A172 (cell line): ENCODE measurements at places on chromosomes 16 and 17. TPM values are rescaled to one million over a fixed set of nuclear protein-coding genes. Genes with fewer than 3 reads are reported as not detected.
A peak's percentile ranks its signal among the peaks of the same experiment; 100 is the strongest.

DNA sequence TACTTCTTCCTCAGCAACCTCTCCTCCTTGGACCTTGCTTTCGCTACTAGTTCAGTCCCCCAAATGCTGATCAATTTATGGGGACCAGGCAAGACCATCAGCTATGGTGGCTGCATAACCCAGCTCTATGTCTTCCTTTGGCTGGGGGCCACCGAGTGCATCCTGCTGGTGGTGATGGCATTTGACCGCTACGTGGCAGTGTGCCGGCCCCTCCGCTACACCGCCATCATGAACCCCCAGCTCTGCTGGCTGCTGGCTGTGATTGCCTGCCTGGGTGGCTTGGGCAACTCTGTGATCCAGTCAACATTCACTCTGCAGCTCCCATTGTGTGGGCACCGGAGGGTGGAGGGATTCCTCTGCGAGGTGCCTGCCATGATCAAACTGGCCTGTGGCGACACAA, 429 bp downstream of the OR2C1 start:
- DNase-seq: no peak

DNA sequence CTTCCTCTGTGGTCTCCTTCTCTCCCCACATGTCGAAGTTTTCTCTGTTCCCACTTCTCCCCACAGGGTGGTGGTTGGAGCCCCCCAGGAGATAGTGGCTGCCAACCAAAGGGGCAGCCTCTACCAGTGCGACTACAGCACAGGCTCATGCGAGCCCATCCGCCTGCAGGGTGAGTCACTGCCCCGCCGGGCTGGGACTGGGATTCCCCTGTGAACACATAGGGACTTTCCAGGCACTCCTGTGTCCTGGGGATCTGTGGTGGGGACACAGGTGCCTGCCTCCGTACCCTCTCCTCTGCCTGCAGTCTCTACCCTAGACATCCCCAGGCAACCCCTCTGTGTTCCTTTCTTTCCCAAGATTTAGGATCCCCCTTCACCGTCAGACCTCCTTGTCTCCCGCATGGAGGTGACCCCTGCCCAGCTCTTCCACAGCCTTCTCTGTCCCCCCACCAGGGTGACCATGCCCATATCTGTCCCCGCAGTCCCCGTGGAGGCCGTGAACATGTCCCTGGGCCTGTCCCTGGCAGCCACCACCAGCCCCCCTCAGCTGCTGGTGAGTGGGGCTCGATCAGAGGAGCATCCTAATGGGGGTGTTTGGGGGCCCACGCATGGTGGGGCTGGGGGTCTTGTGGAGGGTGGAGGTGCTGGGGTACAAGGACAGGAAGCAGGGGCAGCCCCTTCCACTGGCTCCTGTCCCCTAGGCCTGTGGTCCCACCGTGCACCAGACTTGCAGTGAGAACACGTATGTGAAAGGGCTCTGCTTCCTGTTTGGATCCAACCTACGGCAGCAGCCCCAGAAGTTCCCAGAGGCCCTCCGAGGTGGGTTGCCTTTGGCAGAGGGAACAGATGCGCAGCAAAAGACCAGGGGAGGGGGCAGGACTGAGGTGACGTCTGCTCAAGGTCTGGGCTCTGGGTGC, 5.8 kb downstream of the ITGAM start:
- DNase-seq: peak; percentile 95

GRCh38 chr16:53511403-53512280, 8.6 kb upstream of the AKTIP start:
- DNase-seq: no peak

- no peak for DNase-seq
Observed at GRCh38 chr16:16028311-16028999, 79.0 kb downstream of the ABCC1 start.

DNA sequence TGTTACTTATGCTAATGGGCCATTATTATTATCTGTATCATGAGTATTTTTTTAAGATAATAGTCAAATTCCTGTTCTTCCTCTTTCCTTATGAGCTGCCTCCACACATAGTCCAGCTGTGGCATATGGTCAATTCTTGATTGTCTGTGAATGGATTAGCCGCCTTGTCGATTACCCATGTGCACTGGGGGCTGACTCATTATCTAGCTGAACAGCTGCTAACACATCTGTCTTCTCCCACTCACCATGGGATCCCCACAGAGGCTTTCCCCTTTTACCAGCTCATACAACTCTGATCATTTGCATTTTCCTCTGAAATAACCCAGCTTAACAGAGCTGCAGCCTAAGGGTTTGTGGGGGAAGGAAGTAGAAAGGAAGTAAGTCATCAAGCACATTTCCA, 915.0 kb downstream of the CDH11 start:
- DNase-seq: no peak

GRCh38 chr17:79984877-79985276, 50.8 kb downstream of the TBC1D16 start:
- no peak for DNase-seq

DNA sequence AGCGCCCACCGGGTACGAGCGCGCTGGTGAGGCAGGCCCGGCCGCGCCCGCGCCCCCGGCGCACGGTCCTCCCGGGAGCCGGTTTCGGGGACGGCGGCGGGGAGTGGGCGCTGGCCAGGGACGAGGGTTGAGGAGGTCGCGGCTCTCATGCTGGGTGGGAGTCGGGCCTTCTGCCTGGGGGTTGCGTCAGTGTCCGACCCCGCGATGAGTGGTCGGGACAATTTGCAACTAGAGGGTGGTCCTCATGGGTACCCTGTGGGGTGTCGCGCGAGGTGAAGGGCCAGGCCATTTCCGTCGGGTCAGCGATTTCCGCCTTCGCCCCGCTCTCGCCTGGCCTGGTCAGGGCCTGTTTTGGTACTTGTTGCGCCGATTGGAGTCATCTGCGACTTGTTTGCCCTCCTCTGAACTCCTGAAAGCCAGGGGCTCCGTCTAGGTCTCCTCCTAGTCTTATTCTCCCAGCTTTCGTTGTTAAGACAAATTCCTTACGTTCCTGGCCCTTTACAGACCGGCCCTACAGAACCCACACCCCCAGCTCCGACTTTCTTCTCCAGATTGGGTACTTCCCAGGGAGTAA, 14.9 kb downstream of the NAA60 start:
- peak; percentile 26 for DNase-seq

The CACNG3 gene
- not detected in 2 replicates for total RNA-seq

GRCh38 chr16:49369651-49370611, 3.7 kb upstream of the C16orf78 start:
- DNase-seq: no peak

DNA sequence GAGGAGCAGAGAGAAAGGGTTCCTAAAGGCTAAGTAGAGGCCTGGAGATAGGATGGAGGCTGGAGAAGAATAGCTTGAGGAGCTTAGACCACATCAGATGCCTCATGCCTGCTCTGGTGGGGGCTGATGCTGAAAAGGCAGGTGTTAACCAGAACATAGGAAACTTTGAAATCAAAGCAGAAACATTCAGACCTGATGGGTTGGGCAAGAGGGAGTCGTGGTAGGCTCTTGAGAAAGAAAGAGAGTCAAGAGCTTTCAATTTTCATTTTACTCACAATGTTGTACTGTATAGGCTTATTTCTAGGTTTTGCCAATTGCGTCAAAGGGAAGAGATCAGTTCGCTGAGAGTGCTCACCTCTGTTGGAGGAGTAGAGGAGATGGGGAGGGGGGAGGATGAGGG, 406.6 kb upstream of the SALL1 start:
- no peak for DNase-seq
